CD8-positive, alpha-beta memory T cell (primary cell): ENCODE measurements at places on chromosomes 6 and 20. TPM values are rescaled to one million over a fixed set of nuclear protein-coding genes. Genes with fewer than 3 reads are reported as not detected.

The DZANK1 gene
- 3.1 TPM for total RNA-seq

The CASS4 gene
- 3.7 TPM for total RNA-seq

The KHDC1 gene
- 7.1 TPM for total RNA-seq

The HLA-DMB gene
- 4.3 TPM for total RNA-seq

The PLEKHG1 gene
- total RNA-seq, result 9.4 TPM

The SLCO4A1 gene
- 42.0 TPM for total RNA-seq

The POFUT1 gene
- 88.8 TPM for total RNA-seq

The PRDM13 gene
- 0.07 TPM for total RNA-seq

The ULBP3 gene
- 1.2 TPM for total RNA-seq
